ENCODE measurements at places on chromosomes 6 and 20. TPM values are rescaled to one million over a fixed set of nuclear protein-coding genes. Genes with fewer than 3 reads are reported as not detected.

The RBPJL gene
- total RNA-seq = not detected

- no peaks in the 10 kb centered on the region for H3K27me3 ChIP-seq
- no peak overlapping the region for H3K27ac ChIP-seq
- no peak for DNase-seq
- peaks cover 15% of the 10 kb centered on the region for H3K4me1 ChIP-seq
- no peak overlapping the region for H3K4me3 ChIP-seq
Measured at GRCh38 chr6:131549811-131550210, 23.2 kb upstream of the ARG1 start.

GRCh38 chr20:44087051-44087856, 99.7 kb downstream of the JPH2 start:
- DNase-seq = no peak
- H3K36me3 ChIP-seq = no peaks in the 10 kb centered on the region
- no peaks in the 10 kb centered on the region for H3K4me1 ChIP-seq

- no peak overlapping the region for H3K4me3 ChIP-seq
- H3K36me3 ChIP-seq = no peaks in the 10 kb centered on the region
- H3K4me1 ChIP-seq = peaks cover 59% of the 10 kb centered on the region
- no peaks in the 10 kb centered on the region for H3K27me3 ChIP-seq
- peak overlapping the region; percentile 76 for H3K27ac ChIP-seq
Measured at GRCh38 chr6:139982652-139983295, 608.3 kb upstream of the CITED2 start.

DNA sequence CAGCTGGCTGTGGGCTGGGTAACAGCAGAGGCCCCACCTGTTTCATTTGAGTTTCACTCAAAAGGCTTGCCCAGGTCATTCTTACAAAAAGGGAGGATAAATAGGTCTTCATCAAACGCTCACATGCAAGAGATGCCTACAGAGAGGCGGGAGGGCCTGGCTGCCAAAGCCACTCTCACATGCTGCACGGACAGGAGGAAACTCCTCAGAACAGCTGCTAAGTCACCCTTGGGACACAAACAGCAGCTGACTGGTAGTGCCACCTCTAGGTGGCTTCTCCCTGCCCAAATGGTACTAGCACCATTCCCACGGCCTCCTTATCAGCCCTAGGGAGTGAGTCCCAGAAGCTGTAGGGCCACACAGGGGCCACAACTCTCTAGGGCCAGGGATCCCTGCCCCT, 23.8 kb downstream of the SLC22A23 start:
- H3K27me3 ChIP-seq = no peaks in the 10 kb centered on the region
- H3K36me3 ChIP-seq = peaks cover 12% of the 10 kb centered on the region
- H3K27ac ChIP-seq = peak overlapping the region; percentile 83
- peaks cover 33% of the 10 kb centered on the region for H3K4me1 ChIP-seq
